COR-L47 (cell line): ENCODE measurements at places on chromosomes 1 and 21.

- no peak for DNase-seq
Measured at GRCh38 chr1:205416322-205416721, 5.5 kb downstream of the LEMD1 start.

DNA sequence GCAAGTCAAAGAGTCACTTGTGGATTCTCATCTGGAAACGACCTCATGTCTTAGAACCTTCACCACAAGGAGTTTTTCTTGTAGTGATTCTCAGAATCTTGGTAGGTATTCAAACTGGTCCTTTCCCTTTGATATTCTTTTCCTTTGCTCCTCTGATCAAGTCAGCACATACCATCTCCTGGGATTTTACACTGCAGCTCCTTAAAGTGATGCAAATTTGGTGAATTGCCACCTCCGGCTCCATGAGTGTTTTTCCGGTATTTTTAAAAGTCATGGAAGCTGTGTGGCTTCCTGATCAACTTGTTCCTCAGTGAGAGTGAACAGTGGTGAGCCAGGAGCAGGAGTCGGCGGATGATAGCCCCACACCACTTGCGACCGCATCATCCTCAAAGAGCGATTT, 182.1 kb upstream of the DAB1 start:
- no peak for DNase-seq

- no peak for DNase-seq
Measured at GRCh38 chr21:27104846-27105431, 138.1 kb upstream of the ADAMTS5 start.

DNA sequence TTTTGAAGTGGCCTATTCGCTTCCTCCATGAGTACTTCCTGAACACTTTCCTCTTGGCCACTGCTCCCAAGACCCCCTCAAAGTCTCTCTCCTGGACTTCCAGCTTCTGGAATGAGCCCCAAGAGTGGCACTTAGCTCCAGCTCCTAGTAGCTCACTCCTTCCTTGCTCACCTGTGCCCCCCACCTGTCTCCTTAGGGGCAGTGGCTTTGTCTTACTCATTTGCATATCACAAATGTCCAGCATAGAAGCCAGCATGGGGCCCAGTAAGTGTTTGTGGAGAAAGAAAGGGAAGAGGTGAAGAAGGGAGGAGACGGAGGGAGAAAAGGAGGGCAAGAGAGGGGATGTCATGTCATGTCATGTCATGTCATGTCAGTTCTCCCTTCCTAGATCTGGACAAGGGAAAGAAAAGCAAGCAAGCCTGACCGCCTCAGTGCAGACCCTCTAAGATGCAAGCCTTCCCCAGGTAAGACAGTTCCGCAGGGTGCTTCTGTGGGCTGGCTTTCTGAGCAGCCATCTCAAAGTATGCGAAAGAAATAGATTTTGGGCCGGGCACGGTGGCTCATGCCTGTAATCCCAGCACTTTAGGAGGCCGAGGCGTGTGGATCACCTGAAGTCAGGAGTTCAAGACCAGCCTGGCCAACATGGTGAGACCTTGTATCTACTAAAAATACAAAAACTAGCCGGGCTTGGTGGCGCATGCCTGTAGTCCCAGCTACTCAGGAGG, 6.9 kb upstream of the MX1 start:
- DNase-seq: no peak

GRCh38 chr1:172144445-172145061, 275.9 kb upstream of the C1orf105 start:
- no peak for DNase-seq
